Immature natural killer cell (primary cell): ENCODE measurements at places on chromosomes 5 and 9. TPM values are rescaled to one million over a fixed set of nuclear protein-coding genes. Genes with fewer than 3 reads are reported as not detected.

DNA sequence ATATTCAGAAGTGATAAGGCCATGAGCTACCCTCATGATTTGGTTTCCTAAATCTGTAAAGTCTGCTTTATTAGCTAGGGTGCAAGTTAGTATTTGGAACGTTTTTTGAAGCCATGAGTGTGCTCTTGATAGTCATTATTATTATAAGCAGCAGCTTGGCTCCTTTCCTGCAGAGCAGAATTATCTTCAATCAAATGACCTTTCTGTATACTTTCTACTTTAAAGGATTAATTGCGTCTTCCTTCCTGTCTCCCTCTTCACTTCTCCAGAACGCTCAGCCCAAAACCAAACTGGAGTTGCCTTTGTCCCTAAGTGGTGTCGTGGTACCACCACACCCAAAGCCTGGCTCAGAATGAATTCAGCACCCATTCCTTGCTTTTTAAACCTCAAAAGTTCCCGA, 211.3 kb downstream of the ARHGAP26 start:
- DNase-seq = no peak

DNA sequence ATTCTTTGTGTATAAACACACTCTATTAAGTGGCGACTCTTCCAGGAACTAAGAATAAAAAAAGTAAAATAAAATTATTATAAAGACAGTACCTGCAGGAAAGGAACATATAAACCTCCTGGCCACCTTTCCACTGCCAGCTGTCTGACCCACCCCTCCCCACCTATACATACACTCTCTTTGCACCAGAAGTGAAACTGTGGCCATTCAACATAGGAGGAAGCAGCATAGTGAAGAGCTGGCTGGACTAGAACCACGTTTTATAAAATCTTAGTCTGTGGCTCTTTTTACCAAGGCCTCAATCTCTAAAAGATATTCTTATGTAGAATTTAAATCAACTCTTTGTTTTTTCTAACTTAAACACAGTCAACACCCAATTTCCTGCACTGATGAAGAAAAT, 289.6 kb downstream of the GABRB2 start:
- no peak for DNase-seq

DNA sequence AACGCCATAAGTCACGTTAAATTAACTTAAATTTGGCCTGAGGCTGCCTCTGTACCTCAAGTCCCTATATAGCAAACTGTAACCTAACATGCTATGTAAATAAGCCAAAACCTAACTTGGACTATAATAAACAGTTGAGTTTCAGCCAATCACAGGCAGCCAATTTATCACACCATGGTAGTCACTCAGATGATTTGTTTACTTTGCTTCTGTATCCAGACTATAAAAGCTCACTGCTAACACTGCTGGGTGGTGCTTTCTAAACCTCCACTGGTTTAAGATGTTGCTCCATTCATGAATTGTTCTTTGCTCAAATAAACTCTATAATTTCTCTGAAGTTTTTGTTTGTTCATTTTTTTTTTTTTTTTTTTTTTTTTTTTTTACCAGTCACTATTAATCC, 62.8 kb downstream of the TRPM3 start:
- no peak for DNase-seq

DNA sequence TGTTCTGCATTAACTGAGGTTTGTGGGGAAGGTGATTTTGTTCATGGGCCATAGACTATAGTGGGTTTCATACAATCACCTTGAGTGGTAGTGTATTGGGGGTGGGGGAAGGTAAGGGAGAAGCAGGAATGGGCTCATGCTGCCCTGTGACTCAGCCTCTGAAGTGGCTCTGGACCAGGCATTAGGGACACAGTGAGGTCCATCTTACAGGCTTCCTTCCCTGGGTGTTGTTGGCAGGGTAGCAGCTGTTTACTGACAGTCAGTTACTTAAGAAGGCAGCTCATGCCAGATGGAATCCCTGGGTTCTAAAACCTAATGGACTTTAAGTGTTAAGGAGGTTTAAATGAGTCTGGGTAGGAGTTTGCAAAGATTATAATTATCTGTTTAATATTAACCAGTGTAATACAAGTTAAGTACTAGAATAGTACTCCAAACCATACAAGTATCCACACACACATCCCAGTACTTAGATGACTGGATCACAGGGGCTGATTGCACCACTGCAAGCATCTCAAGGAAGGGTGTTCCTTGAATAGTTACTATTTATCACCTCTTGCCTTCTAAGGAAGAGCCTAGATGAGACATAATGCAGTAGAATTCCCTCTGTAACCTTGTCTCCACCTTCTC, 59.3 kb downstream of the CAST start:
- DNase-seq = no peak

The LHFPL2 gene
- polyA plus RNA-seq = not detected
